Transverse colon (tissue), 4 donors: ENCODE measurements at places on chromosomes 6 and 20. TPM values are rescaled to one million over a fixed set of nuclear protein-coding genes. Genes with fewer than 3 reads are reported as not detected.

PSORS1C2 gene
- total RNA-seq, result not detected

DEFB113 gene
- not detected for total RNA-seq

PLAGL1 gene
- total RNA-seq, result 133 TPM

DEFB132 gene
- total RNA-seq, result not detected

AVP gene
- total RNA-seq, result not detected

DNA sequence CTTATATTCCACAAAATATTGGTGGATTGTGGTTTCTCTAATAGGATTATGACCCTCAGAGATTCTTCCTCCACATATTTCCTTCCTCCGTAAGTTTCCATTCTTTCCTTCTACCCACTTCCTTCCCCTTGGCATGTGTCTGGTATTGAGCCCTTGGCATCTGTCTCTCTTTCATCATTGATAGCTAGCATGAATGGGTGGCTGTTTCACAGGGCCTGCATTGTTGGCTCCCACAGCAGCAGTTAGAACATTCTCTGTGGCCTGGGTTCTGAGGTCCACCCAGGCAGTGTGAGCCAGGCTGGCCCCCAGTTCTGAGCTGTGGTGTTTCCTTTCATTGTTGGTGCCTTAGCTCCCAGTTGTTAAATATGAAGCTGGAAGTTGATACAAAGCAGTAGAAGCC, 125.3 kb downstream of the ANKS1A start:
- no peak for DNase-seq

DNA sequence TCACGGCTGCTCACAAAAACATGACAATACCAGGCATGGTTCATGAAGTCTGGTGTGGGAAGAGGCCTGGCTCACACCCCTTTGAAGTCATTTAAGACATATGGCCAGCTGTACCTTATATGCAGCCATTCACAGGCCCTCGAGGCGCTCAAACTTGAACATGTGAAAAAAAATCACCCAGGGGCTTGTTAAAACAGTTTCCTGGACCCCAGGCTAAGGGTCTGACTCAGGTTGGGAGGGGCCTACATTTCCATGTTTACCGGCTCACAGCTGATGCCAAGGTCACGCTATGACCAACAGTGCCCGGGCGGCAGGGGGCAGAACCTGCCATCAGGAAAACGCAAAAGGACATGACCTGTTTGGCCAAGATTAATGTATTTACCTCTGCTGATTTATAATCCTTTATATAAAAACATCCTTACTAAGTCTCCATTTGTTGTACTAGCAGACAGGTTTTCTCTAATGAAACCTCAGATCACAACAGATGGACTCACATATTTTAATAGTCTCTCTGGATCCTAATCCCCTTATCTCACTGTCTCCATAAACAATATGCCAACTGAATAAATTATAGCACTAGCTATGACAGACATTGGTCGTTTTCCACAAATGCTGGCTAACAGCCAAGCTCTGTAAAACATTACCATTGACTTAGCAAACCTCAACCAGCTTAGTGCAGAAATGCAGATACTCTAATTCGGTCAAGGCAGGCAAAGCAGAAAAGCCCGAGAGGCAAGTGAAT, 19.9 kb downstream of the EZR start:
- peak; percentile 59 for DNase-seq

DNA sequence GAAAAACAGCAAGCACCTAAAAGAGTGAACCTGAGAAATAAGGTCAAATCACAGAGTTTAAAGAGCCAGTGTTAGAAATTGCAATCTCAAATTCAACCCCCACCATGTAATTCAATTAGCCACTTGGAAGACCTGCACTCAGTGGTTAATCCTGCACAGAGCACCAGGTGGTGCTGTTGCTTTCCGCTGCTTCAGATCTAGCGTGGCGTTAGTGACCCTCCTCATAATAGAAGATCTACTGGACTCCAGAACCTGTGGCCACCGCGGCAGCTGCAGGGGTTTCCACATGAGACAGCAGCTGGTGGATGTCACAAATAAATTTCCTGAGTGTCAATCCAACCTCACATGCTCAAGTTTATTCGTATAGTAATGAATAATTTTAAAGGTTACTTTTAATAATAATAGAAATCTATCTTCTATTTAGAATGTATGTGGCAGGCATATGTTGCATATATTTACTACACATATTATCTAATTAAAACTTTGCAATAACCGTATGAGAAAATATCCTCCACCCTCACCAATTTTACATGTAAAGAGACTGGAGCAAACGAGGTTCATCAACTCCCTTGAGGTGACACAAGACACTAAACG, 84.4 kb downstream of the SYNE1 start:
- peak; percentile 24 for DNase-seq

- DNase-seq, result no peak
Observed at GRCh38 chr20:32144898-32145662, 35.6 kb downstream of the TM9SF4 start.

DNA sequence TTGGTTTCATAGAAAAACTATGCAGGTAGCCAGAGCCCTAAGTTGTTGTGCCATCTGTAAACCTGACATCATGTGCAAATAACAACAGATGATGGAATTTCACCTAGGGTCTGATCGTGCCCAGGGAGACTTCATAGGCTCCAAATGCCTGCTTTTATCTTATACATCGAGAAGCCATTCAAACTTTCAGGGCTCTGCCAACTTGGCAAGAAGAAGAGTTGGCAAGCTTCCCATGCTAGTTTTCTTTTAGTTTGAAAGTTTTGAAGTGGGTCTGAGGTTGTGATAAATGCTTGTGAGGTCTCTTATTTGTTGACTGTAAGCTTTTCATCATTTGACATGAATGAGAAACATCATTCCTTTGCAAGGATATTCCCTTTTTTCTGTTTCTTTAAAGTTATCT, 175.4 kb upstream of the FLRT3 start:
- no peak for DNase-seq

DNA sequence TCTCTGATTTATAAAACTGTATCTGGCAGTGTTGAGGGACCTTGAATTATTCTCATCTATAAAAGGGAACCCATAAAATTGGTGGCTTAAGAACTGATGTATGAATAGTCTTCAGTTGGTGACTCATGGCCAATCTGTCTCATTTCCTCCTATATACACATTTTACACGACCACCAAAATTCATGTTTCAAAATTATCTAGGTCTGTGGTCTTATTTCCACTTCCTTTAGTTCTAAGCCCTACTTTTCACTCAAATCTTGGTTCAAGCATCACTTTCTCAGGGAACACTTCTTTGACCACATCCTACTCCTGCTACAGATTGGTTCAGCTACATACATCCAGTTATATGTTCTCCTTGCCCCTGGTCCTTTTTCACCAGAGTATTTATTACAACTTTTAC, 18.6 kb upstream of the ENPP1 start:
- DNase-seq, result no peak

GRCh38 chr6:85078058-85078457, 313.7 kb upstream of the TBX18 start:
- DNase-seq, result no peak

GRCh38 chr6:33824461-33825154, 20.8 kb upstream of the MLN start:
- DNase-seq, result peak; percentile 63

DNA sequence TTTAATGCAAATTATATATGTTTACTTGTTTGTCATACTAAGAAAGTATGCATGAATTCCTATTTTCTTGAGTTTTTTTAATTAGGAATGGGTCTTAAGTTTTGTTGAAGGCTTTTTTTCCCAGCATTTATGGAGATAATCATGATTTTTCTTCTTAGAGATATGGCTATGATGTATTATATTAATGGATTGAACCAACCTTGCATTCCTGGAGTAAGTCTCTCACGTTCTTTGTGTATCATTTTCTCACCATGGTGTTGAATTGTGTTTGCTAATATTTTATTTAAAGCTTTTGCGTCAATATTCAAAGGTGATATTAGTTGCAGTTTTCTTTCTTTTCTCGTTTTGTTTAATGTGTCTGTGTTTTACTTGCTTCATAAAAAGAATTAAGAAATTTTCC, 48.4 kb upstream of the SLC35D3 start:
- DNase-seq, result no peak

GRCh38 chr6:95923518-95923917, 92.3 kb upstream of the FUT9 start:
- DNase-seq, result no peak

SLC22A23 gene
- total RNA-seq, result 131 TPM

DNA sequence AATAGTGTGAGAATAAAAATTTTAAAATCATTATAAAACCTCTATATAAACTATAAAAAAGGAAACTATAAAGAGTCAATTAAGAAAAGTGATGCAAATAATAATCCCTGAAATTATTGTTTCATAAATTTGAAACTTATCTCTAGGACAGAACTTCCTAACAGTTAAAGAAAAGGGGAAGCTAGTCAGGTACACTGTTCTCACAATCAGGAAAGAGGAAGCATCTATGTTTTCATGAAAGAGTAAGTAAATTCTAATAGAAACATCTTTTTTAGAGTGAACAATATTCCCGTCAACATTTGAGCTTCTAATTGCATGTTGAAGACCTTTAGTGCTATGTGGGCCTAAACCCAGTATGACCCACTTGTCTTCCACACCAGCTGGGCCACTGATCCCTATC, 1.2 kb upstream of the ADGRF1 start:
- DNase-seq, result no peak

OR2H2 gene
- not detected for total RNA-seq

DNA sequence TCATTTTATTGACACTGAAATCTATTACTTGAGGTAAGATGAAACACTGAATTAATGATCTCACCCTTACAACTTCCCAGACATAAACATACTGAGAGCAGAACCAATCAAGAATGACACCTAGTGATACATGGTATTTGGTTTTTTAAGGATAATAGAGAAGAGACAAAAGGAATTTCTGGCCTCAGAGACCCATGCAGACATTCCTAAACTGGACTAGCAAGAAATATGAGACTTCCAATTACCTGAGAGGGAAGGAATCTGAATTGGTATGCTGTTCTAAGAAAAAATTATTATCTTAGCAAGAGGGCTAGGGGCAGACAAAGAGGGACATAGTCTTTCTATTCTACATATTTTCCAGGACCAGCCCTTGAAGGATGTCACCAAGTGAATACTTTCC, 141.1 kb downstream of the BMP5 start:
- DNase-seq, result no peak

SMLR1 gene
- not detected for total RNA-seq

- peak; percentile 72 for DNase-seq
Observed at GRCh38 chr20:19735446-19735845, 22.6 kb upstream of the RIN2 start.

SLC17A9 gene
- 6.4 TPM for total RNA-seq

LY86 gene
- total RNA-seq, result not detected

DNA sequence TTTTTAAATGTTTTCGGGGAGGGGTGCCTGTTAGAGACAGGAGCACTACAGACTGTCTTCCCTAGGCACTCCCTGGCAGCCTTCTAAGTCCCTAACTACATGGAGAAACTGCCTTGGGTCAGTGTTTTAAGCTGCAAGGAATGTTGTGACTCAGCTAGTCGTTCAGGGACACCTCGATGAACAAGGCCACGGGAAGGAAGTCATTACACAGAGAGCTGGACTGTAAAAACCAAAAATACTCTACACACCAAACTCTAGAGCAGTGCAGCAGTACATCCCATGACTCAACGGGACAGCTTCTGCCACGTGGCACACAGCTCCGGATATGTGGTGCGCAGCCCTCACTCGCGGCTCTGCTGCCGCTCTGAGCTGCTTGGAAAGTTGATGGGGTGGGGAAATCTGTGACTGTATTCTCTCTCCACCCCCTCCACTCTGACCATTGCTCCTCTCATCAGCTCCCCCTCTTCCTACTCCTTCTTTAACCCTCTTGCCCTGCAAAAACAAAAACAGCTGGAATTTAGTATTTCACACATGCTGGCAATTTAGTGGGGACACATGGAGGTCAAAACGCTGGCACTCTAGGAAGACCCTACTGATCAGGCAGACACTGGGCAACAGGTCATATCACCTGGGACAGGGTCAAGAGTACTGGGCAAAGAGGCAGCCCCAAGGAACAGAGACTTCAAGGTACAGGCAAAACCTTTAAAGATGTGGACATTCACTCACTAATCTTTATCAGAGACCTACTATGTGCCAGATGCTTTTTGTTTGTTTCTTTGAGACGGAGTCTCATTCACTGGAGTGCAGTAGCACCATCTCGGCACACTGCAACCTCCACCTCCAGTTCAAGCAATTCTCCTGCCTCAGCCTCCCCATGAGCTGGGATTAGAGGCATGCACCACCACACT, 10.9 kb upstream of the LPIN3 start:
- peak; percentile 64 for DNase-seq

CD40 gene
- total RNA-seq, result 11.6 TPM

- DNase-seq, result no peak
Observed at GRCh38 chr20:52614051-52614863, 357.9 kb upstream of the TSHZ2 start.

DNA sequence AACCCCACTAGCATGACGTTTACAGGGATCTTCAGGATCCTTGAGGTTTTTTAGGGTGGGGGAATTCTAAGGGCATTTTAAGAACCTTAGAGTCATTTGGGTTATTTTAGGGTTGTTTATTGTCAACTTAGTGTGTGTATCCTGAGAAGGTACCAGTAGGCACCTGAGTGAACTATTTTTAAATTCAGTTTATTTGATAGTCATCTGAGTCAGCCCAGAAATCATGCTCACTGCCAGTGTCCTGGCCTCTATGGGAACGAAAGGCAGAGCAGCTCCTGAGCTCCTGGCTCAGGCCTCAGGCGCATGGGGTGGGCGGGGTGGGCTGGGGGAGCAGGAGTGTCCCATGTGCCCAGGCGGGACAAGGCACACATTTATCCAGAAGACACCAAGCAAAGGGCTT, 52.0 kb downstream of the PRND start:
- no peak for DNase-seq

LINC00237 gene
- total RNA-seq, result not detected

SLC17A1 gene
- total RNA-seq, result not detected

- DNase-seq, result no peak
Observed at GRCh38 chr6:30465595-30466306, 23.6 kb upstream of the HLA-E start.

GRCh38 chr6:17663226-17663625, 43.5 kb downstream of the NUP153 start:
- DNase-seq, result no peak

DNA sequence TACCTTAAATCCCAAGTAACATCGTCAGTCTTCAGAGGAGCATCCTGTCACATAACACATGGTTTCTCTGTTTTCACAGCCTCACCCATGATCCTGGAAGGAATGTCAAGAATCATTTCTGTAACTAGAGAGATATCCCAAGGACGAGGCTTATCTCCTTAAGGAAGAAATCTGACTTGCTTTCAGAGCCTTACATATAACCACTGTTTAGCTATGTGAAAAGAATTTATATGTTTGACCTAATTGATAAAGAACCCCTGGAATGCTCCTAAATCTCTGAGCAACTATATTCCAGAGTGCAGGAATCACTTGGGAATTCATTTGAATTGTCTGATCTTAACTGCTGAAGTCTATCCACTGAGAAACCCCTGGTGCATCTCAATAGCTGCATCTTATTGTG, 243.1 kb downstream of the ALDH8A1 start:
- DNase-seq, result no peak

CLVS2 gene
- not detected for total RNA-seq

GRCh38 chr6:147839708-147840610, 331.5 kb downstream of the SAMD5 start:
- DNase-seq, result no peak

GRCh38 chr6:1624058-1624850, 14.5 kb downstream of the FOXC1 start:
- no peak for DNase-seq

CPNE5 gene
- 3.3 TPM for total RNA-seq

GRCh38 chr6:46612645-46613044, 40.0 kb downstream of the CYP39A1 start:
- DNase-seq, result no peak
